Inflammatory macrophage treated with lipopolysaccharide for 4 hours (primary cell): ENCODE measurements at places on chromosomes 12 and 14.

DNA sequence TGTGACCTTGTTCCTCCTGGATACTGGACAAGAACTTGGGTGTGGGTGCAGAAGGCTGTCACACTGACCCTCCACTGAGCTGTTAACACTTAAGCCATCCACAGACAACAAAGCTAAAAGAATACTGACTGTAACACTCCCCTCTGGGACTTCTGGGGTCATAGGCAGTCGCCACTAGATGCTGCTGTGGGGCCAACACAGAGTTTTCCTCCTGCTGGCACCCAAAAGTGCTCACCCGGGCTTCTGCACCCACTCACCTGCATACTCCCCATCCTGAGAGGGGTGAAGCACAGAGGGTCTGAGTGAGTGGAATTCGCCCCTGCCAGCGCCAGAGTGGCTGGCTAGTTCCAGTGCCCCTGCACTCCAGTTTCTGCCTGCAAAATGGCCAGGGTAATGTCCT lies 422.4 kb upstream of the LMO3 start:
- DNase-seq, result no peak

DNA sequence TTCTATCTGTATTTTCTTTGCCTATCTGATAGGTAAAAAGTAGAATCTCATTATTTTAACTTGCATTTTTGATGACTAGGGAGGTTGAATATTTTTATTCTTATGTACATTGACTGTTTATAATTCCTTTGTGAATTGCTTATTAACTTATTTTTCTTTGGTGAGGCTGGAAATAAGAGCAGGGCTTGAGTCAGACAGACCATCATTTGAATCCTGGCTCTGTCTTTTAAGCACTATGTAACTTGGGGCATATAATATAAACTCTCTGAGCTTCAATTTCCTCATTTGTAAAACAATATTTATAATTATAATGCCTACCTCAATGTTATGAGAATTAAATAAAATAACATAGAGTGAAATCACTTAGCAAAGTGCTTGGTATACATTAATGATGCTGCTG lies 108.9 kb downstream of the MSRB3 start:
- no peak for DNase-seq

GRCh38 chr14:73290279-73290678 lies 53.0 kb downstream of the PAPLN start:
- no peak for DNase-seq

- no peak for DNase-seq
Observed at GRCh38 chr12:57993030-57993429, 51.7 kb downstream of the ATP23 start.

- DNase-seq, result peak; percentile 36
Observed at GRCh38 chr14:74614508-74615495, 2.8 kb upstream of the LTBP2 start.

GRCh38 chr14:32312010-32312331 lies 17.1 kb upstream of the AKAP6 start:
- no peak for DNase-seq

DNA sequence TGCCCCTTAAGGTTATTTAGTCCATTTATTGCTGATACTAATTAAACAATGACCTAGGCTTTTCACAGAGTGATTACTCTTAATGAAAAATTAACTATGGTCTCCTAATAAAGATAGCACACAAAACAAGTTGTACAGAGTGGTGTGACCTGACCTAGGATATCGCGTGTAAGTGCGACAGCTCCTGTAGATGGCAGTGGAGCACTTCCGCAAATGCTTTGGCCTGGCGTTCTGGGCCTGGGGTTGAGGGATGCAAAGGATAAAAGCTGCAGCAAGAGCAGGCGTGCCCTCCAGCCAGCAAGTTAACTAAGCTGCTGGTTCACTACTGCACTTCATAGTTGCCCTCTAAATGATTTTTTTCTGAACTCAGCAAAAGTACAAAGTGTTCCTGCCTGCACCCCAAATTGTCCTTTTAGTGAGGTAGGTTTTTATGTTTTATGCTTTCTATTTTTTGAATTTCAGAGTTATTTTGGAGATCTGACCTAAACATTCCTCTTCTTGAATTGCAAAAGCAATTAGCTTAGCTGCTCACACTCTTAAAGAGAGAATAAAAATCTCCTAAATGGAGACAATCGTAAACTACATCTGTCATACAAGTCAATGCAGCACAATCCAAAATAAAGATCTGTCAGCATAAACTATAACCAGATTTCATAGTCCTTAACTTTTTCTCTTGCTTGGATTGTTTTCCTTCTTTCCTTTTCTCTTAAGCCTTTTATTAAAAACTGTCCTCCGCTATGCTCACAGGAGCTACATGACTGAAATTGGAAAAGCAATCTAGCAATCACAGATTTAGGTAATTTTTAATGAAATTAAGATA lies 379.6 kb downstream of the LRIG3 start:
- DNase-seq, result no peak

DNA sequence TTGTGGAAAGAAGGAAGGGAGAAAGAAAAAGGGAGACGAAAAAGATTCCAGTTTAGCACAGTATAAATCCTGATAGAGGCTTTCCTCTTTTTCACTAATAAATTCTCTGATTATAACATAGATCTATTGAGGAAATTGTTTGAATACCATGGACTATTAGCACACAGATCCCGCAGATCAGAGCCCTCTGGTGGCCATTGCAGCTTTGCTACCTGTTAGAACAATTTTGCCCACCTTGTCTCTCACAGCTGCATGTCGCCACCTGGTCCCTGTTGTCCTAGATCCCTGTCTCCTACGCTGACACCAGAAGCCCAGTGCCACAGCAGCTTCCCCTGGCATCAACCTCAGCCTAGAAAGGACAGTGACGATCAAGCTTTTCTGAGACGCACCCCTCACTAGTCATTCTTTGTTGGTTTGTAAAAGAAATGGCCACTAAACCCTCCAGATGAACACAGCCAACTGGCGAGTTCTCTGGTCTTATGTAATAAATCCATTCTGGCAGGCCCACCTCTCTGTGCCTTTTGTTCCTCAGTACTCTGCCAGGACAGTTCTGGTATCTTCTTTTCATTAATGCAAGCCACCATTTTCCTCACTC lies 9.9 kb downstream of the GPHB5 start:
- DNase-seq, result no peak

- no peak for DNase-seq
Observed at GRCh38 chr14:103111232-103111868, 11.9 kb upstream of the TNFAIP2 start.

- no peak for DNase-seq
Observed at GRCh38 chr14:50806241-50806933, 24.6 kb downstream of the NIN start.

- DNase-seq, result no peak
Observed at GRCh38 chr12:53102883-53103807, at the start of gene SOAT2. Gene SOAT2 (plus strand): TSS chr12:53103486. CDS start chr12:53103578, 92 bp downstream.

DNA sequence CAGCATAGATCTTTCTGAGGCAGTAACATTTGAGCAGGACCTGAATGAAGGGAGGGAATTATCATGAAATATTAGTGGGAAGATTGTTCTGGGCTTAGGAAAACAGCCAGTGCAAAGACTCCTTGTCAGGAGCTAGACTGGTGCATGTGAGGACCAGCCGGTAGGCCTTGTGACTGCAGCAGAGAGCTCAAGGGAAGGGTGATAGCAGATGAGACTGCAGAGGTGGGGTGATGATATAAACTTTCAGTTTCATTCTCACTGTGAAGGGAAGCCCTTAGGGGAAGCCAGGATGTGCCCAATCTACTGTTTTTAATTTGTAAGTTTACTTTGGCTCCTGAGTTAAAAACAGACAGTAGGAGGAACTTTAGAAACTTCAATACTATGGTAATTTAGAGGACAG lies 12.4 kb downstream of the IL22 start:
- DNase-seq, result peak; percentile 89

DNA sequence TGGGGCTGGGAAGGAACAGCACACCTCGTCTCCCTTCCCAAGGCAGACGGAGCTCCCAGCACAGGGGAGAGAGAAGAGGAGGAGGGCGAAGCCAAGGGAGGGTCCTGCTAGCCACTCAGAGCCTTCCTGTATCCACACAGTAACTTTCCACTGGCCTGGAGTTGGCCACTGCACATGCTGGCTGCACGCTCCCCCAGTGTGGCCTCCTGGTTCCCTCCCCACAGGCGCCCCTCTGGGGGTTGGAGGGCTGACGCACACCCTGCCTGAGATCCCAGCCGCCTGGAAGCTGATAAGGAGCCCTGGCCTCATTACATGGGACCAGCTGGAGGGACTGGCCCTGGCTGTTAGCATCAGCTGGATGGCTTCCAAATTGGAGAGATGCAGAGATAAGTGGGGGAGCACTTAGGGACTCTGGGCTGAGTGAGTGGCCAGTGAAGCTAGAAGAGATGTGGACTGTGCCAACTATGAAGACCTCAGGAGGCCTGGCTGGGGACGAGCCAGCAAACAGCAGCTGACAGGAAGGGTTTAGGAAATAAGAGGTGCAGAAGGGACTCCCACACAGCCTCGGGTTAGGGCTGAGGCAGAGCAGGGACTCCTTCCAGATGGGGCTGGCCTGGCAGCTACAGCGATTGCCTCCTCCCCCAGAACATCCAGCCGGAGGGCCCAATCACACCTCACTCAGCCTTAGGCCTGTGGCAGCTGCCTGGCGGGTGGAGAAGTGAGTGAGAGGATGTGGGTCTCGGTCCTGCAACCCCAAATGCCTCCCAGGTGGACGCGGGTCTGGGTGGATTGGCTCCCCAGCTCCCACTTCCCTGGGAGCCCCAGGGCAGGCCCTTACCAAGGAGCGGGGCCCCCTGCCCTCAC lies 26.3 kb upstream of the BCDIN3D start:
- DNase-seq, result peak; percentile 28

GRCh38 chr12:66035288-66035966 lies 95.1 kb downstream of the LLPH start:
- DNase-seq, result peak; percentile 41

- DNase-seq, result no peak
Observed at GRCh38 chr12:104790296-104791125, 167.6 kb downstream of the SLC41A2 start.

- no peak for DNase-seq
Observed at GRCh38 chr14:24861083-24861630, 188.8 kb downstream of the STXBP6 start.

- DNase-seq, result no peak
Observed at GRCh38 chr12:38664661-38665269, 240.6 kb downstream of the CPNE8 start.

DNA sequence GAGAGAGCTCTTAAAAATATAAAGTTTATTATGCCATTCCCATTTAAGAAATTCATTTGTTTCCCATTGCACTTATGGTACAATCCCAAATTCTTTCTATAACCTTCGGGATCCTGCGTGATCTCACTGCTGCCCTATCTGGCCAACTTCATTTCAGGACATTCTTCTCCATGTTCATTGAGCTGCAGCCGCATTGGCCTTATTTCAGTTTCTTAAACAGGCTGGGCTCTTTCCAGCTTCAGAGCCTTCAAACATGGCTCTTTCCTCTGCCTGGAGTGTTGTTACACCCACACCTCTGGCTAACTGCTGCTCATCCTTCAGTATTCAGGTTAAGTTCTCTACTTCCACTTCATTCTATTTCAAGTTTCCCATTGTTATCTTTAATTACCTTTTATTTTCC lies 58.5 kb upstream of the LRTM2 start:
- DNase-seq, result no peak

DNA sequence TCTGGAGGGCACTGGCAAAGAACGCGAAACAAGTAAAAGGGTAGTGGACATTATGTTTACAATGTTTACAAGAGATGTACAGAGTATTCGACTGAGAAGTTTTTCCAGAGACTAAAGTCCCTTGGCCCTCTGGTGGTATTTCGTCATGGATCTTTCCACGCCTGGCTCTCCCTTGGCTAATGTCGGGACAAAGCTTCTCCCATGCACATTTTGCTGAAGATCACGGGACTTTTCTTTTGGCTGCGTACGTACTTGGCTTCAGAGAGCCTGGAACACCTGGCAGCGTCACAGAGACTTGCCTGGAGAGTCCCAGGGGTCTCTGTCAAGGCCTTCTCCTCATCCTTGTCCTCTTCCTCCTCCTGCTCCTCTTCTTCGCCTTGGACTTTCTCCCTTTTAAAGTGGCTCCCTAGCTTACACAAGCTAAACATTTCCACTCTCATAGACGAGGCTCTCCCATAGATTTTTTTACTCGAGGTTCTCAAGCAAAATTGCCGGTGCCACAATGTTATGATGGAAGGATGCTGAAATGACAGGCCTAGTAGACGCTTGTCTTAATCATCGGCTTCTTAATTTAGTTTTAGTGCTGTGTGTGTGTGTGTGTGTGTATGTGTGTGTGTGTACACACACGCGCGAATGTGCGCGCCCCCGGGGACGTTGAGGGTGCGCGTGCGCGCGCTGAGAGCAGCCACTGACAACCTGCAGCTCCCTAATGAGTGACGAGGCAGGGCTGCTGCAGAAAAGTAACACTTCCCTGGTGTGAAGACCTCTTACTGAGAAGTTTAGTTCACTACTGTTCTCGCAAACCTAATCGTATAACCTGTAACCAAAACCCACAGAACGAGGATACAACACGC lies 4.9 kb upstream of the FOXG1 start:
- DNase-seq, result no peak

- no peak for DNase-seq
Observed at GRCh38 chr12:65126482-65126881, 5.4 kb upstream of the WIF1 start.

DNA sequence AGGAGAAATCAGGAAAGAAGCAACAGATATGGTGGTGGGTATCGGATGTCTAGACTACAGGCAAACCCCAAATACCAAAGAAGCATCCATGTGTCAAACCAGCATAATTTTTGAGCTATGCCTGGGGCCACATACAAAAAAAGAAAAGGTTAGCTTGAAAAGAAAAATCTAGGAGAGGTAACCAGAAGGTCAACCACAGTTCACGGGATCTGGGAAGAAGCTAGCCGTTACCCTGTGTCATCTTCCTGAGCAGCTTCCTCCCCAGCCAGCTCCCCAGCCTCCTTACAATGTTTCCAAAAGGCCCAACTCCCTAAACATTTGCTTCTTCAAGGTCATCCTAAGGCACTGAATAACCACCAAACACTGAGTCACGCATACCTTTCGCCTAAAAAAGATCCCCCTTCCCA lies 3.1 kb downstream of the SINHCAF start:
- no peak for DNase-seq

DNA sequence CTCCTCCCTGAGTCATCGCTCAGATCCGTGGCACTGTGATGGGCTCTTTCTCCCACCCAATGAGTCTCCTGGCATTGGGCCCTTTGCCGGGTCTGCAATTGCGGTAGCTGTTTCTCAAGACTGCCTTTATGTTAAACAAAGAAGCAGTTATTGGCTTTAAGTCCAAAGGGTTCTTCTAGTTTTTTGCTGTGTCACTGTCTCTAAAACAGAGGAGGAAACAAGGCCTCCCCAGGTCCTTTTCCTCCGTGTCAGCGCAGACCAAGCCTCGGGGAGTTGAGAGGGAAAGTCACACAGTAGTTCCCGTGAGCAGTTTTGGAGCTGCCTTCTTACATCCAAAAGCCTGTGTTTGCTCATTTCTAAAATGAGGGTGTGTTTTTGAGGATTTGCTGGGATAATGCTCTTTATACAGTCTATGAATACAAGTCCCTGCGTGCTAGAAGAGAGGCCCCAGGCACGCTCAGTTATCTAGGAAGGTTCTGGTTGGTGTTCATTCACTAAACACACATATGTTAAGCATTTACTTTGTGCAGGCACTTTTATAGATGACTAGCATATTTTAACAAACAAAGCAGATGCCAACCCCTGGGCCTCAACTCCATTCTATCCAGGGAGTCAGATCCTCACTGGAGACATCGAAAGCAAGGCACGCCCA lies 126.0 kb upstream of the PZP start:
- peak; percentile 19 for DNase-seq

GRCh38 chr14:73339206-73339605 lies 101.9 kb downstream of the PAPLN start:
- no peak for DNase-seq

- no peak for DNase-seq
Observed at GRCh38 chr12:76784600-76785051, 20.7 kb downstream of the ZDHHC17 start.

GRCh38 chr14:67418401-67419191 lies 6.6 kb upstream of the PLEK2 start:
- DNase-seq, result no peak

GRCh38 chr14:68583548-68584280 lies 209.2 kb downstream of the ZFP36L1 start:
- DNase-seq, result no peak
